ENCODE measurements at places on chromosomes 7 and 10.
A peak's percentile ranks its signal among the peaks of the same experiment; 100 is the strongest.

DNA sequence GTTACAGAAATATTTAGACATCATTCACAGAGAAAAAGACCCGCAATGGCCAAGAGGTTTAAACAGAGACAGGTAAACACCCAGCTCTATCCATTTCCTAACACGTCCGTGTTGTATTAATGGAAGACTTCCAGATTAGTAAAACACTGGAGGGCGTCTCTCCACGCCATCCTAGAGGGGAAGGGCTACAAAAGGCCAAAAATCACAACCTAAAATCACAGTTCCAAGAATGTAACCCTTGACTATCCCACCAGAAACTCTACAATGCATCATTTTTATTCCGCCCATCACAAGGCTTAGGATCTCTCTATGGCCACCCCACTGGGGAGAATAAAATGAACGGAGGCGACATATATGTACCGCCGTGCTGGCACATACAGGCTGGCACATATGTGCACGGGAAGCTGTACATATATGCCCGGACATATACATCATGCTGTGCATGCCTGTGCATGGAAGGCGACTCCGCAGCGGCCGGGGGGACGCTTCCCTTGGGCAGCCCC lies 734 bp downstream of the PCLO start:
- no peak for DNase-seq

GRCh38 chr7:29318853-29319718 lies 124.5 kb downstream of the CHN2 start:
- no peak for DNase-seq

- peak; percentile 70 for DNase-seq
Measured at GRCh38 chr10:19209319-19209718, 160.7 kb downstream of the MALRD1 start.

DNA sequence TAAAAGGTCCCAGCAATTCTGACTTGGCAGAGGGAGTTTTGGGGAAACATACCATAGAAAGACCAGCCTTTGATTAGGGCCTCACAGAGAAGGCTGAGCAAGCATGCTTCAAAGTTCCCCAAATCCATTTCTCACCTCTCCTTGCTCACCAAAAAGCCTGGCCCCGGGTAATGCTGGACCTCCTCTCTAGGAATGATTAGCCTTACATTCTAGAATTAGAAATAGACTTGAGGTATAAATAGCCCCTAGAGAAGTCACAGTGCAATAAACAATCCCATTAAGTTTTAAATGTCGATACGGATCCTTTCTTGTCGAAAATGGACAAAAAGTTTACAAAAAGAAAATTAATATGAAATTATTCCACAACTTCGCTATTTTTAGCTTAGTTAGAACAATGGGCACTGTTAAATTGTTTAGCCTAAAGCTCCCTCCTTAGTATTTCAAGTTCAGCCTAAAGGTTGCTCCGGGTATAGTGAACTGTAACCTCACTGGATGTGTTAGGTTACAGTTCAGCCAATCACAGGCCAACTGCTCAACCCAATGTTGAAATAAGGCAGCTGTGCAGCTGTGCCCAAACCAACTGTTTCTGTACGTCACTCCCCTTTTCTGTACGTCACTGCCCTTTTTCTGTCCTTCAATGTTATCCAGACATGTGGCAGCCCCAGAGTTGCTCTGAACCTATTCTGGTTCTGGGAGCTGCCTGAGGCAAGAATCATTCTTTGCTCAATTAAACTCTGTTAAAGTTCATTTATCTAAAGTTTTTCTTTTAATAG lies 7.9 kb upstream of the GSDME start:
- DNase-seq, result no peak

GRCh38 chr10:10819206-10819856 lies 198.3 kb upstream of the CELF2 start:
- DNase-seq, result no peak

DNA sequence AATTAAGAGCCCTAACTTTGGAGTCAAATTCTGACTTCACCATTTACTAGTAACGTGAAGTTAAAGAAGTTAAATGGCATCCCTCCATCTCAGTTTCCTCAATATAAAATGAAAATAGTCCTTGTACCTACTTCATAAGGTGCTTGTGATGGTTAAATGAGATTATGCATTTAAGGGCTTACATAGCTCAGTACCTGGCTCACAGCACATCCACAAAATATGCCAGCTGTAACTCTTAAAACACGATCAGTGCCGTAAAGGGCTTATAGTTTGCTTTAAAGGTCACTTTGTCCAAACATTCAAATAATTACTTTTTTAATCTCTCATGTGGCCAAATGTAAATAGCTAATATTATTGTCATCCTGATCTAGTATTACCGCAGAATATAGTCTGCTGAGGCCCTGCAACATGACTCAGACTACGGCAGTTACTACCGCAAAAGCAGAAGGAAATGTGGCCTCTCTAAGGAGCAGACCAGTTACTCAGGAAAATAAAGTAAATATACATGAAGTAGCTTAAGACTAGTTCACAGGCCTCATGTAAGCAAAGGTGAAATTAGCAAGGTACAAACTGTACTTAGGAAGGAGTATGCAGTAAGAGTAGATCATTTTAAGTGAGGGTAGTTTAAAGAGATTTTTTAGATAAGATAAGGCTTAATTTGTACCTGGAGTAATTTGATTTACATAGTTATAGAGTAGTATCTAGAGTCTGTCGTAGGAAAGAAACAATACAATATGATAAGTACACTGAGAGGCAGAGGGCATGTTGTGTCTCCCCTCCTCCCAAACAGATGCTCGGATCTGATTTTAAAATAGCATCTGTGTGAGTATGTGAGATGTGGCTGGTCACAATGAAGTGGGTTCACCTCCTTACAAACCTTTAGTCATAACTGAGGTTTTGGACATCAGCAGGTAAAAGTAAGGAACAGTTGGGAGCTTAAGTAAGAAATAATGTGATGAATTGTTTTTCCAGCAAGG lies 13.1 kb downstream of the CASP2 start:
- DNase-seq, result no peak

- no peak for DNase-seq
Measured at GRCh38 chr10:106740-107139, 28.5 kb upstream of the ZMYND11 start.

GRCh38 chr7:78479348-78479747 lies 680.8 kb downstream of the PHTF2 start:
- no peak for DNase-seq

DNA sequence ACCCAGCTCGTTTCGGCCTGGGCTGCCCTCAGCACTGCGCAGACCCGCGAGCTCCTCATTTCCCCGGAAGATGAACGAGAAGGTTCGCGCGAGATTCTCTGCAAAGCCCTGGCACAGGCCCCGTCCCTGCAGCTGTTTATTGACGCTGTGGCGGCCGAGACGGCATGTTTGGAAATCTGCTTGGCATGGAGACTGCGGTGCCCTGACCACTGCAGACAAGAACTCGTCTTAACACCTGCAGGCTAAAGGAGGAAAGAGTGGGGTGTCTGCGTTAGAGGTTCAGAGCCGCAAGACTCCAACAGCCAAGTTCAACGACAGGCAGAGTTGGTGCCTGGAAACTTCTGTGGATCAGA lies 125.6 kb downstream of the DNAJB6 start:
- DNase-seq, result no peak

DNA sequence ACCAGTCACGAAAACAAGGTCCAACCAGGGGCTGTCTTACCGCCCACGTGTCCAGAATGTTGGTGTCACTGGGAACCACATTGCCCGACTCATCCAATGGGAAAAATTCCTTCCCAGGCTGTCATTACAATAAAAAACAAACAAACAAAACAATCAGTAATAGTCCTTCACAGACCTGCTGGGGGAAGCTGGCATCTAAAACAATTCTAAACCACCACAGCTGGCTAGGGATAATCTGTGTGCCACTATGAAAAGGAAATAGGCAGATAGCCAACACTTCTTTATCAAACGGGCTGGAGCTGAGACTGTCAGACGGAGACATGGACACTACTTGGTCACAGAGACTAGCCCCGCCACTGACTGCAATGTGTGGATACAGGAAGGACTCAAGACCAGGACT lies 9.2 kb downstream of the AKR1B1 start:
- DNase-seq, result no peak

GRCh38 chr10:17951868-17952371 lies at the start of gene SLC39A12:
TSS of gene SLC39A12 (plus strand) at chr10:17951918. CDS start at chr10:17953277, 1,359 bp downstream.
- no peak for DNase-seq

DNA sequence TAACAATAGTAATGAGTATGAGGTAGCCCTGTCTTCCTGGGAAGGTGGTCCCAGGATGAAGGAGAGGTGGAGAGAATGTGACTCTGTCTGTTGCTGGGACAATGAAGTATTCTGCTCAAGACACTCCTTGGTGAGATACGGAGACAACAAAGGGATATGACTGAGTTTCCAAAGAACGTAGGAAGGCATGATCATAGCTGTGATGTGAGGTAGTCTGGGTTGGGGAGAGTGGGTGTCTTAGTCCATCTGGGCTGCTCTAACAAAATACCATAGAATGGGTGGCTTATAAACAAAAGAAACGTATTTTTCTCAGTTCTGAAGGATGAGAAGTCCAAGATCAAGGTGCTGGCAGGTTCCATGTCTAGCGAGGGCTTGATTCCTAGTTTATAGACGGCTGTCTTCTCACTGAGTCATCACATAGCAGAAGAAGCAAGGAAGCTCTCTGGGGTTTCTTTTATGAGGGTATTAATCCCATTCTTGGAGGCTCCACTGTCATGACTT lies 84.9 kb upstream of the RHOBTB1 start:
- DNase-seq, result no peak

DNA sequence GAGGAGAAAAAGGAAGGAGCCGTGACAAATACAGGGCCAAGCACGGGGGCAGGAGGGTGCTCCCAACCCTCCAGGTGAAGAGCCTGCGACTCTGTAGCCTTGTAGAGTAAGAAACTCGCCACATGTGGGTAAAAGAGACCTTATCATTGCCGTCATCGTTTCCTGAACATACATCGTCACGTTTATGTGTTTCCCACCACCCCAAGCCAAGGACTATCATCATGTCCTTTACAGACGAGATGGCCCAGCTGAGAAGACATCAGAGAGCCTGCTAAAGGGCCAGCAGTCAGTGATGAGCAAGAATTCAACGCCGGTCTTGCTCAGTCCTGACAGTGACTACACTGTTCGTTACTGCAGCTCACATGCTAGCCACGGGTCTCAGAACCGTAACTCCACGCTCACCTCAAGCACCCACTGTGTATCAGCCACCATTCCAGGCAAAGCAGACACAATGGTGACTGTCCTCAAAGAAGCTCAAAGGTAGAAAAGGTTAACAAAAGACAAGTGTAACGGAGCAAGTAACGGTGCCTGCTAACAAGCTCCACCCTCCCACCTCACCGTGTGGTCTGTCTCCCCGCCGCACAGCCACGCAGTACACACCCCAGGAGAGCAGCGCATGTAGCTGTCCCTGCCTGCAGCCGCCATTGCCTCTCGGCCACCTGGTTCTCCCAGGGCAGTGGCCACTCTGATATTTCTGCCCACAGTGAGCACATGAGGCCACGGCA lies 147.8 kb downstream of the MAD1L1 start:
- DNase-seq, result no peak

- peak; percentile 78 for DNase-seq
Measured at GRCh38 chr7:140610204-140611165, 30.1 kb downstream of the DENND2A start.

- peak; percentile 58 for DNase-seq
Measured at GRCh38 chr7:152677808-152678670, 2.1 kb upstream of the XRCC2 start.

- DNase-seq, result no peak
Measured at GRCh38 chr7:151242159-151243044, 6.1 kb downstream of the SMARCD3 start.

DNA sequence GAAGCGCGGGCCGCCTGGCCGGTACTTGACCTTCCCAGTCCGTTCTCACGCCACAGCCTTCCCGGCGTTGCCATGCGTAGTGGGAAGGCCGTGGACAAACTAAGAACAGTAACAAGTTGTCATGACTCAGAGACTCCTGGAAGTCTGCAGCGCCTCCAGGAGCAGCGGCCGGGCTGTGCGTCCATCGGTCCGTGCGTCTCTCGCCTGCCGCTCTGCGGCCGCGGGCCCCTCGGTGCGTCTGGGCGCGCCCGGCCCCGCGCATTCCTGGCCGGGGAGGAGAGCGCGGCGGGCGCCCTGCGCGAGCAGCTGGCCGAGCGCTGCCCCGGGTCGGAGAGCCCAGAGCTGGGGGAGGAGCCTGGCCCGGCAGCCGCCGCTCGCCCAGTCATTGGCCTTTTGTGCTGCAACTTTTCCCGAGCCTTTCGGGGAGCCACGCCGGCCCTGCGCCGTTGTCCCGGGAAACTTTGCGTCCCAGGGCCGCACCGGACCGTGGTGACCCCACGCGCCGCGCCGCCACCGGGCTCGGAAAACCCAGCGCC lies 123.7 kb downstream of the TACC2 start:
- no peak for DNase-seq

DNA sequence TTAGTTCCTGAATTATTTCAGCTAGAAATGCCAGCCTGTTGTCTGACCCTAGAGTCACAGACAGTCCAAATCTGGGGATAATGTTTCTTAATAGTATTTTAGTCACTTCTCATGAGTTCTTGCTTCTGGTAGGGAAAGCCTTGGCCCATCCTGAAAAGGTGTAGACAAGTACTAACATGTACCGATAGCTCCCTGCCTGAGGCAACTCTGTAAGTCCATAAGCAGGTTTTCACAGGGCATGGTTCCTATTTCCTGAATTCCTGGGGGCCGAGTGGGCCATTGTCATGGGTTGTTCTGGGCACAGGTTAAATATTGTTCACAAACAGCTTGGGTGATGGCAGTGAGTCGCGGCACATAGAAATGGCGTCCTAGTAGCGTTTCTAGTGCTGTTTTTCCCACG lies 3.1 kb upstream of the ZNF117 start:
- no peak for DNase-seq

- no peak for DNase-seq
Measured at GRCh38 chr7:54879776-54880175, 120.8 kb upstream of the SEC61G start.

DNA sequence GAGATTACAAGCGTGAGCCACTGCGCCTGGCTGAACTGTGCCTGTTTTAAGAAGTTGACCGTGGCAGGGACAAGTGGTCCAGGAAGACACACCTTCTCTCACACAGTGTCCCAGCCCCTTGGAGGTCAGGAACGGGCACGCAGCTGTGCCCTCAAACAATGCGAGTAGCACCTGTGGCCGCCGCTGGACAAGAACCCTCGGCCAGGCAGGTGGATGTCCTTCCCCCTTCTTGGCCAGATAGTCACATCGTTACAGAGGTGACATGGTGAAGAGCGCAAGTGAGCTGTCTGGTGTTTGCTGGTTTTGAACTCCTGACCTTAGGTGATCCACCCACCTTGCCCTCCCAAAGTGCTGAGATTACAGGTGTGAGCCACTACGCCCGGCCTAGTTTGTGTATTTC lies 8.8 kb downstream of the ZFAND2A start:
- no peak for DNase-seq

DNA sequence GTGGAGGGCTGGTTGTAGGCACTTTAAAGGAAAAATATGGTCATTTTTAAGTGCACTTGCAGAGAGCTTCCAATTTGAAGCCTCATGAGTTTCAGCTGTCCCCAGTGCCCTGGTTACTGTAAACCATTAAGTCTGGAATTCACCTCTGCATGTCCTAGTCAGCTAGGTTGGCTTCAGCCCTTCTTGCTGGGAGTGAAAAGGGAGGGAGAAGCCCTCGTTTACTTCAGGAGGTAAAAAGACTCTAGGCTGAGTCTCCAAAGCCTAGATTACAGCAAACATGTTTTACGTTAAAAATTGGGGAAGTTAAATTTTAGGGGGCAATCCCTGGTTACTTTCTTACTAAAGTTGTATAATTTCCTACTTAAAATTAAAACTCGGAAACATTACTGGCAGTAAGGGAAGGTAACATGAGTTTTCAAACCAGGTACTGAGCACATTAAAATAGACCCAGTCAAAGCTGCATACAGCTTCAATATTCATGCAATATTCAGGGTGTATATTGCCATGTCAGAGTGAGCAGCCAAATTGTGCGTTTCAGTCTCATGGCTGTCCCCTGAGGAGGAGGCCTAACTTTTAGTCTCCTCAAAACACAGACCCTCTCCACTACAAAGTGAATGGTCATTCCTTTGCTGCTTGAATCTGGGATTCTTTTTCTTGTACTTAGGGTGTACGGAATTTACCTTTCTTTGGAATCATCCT lies 156.7 kb downstream of the PRKG1 start:
- no peak for DNase-seq
